ENCODE measurements at places on chromosomes 2 and 18.
A peak's percentile ranks its signal among the peaks of the same experiment; 100 is the strongest.

GRCh38 chr2:120103723-120104467 lies 91.0 kb downstream of the EPB41L5 start:
- no peak for DNase-seq

DNA sequence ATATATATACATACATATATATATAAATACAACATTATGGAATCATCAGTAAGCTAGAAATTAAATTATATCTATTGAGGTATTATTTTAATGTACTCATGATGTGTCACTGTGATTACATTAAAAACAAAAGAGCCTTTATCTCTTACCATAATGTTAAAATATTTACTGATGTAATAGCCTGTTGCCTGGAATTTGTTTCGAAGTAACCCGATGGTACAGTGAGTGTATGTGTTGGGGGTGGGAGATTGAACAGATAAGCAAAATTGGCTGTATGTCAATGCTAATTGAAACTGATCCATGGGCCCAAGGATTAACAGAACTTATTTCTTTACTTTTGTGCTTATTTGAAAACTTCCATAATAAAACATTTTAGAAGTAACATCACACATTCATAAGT lies 1473.2 kb downstream of the LRP1B start:
- no peak for DNase-seq

- DNase-seq = no peak
Observed at GRCh38 chr2:41101281-41101680, 649.4 kb upstream of the SLC8A1 start.

GRCh38 chr2:223486751-223487150 lies 115.4 kb downstream of the SCG2 start:
- DNase-seq = no peak

- DNase-seq = no peak
Observed at GRCh38 chr2:217225596-217225995, 365.7 kb upstream of the TNP1 start.

DNA sequence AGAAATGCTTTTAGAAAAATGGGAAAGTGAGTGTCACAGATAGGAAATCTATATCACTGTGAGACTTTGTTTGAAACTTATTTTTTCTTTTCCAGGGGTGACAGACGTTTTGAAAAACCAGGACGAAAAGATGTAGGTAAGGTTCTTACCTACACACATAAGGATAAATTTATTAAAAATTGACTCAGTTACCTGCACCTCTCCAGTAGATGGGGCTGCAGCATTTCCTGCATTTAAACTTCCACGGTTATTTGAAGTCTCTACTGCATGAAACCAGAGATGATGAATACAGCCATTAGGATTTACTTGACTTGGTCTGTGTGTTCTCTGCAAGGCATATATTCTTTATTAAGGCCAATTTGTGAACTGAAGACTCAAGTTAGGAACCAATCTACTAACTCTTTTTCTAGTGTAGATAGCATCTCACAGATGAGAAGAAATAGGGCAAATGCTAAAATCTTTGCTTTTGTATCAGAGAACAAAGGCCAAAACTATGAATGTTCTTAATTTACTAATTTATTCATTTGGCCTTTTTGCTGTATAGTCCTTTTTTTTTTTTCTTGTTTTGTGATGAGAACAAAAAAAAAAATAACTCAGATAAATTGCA lies 15.0 kb downstream of the KCNJ13 start:
- peak; percentile 22 for DNase-seq

- no peak for DNase-seq
Observed at GRCh38 chr2:175576875-175577274, 395.4 kb upstream of the ATP5MC3 start.

DNA sequence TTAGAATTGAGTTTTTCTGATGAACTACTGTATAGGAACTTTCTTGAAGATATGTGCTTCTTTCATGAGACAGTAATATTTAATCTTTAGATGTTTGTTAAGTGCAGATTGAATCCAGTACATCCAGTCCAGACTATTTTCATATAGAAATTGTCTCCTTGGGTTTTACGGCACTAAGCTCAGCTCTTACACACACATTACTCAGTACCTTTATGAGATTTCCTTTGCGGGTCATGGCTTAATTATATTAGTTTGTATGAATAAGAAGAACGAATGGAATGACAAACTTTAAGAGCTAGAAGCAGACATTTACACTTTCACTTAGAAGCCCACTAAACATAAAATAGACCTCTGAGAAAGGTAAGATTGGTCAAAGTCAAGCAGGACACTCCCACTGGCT lies 223.3 kb upstream of the THUMPD2 start:
- no peak for DNase-seq

DNA sequence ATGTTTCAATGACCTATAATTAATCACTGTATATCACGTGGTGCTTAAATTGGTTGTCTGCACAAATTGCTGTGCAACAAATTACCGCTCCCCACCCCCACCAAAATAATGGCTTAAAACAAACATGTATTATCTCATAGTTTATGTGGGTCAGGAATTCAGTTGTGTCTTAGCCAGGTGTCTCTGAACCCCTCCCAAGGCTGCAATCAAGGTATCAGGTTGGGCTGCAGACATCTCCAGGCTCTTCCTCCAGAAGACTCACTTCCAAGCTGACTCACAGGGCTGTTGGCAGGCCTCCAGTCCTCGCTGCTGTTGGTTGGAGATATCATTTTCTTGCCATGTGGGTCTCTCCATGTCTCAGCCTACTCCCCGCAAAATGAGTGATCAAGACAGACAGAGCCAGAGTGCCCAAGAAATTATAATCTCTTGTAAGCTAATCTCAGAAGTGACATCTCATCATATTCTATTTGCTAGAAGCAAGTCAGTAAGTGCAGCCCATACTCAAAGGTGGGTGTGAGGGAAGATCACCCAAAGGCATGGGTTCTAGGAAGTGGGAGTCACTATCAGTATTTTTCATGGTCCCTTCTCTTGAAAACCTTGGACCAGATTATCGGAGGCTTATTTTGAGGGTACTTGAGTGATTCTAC lies 38.4 kb downstream of the SPC25 start:
- no peak for DNase-seq

DNA sequence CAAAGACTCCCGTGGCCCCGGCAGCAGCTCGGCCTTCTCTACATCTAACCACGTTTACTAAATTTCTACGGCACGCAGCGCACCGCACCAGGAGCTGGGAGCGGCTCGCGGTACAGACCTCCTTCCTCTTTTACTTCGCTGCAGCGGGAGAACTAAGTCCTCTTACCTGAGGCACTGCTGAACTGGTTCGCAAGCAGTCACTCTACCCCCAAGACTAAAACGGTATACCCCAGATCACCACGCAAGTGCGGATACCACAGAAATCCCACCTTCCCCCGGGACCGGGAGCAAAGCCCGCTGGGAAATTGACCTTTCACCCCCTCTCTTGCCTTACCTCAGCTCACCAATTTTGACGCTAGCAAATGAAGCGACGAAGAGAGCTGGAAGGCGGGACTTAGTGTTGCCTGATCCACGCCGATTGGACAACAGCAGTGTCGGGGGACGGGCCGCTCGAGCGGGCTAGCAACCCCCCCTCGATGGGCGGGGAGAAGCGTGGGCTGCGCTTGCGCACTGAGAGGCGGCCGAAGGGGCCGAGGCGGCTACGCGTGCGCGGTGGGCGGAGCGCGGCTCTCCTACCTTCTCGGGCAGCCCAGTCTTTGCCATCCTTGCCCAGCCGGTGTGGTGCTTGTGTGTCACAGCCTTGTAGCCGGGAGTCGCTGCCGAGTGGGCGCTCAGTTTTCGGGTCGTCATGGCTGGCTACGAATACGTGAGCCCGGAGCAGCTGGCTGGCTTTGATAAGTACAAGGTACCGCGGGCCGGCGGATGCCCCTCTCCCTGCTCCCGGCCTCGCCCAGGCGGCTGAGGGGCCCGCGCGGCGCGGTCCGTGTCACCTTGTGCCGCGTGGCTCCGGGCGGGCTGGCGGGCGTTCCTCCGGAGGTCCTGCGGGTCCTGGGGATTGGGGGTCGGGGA lies at the start of gene SELENOI:
Gene SELENOI (plus strand): TSS at position 599 of the 909 bp plus-strand sequence. CDS start 90 bp downstream, at position 689.
- peak; percentile 98 for DNase-seq

DNA sequence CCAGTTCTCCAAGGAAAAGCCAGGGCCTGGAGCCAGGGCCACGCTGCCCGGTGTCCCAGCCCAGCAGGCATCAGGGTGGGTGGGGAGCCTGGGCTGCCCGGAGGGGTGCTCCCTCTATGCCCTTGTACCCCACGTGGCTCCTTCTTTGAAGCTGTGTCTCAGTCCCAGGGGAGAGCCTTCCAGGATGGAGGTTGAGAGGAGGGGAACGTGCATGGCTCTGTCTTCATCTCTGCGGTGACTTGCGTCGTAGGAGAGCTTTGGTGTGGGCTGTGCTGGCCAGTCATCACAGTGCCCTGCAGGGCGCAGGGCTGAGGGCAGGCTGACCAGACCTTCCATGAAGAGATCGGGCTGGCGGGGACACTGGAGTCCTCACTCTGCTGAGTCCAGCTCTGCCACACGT lies 197.2 kb downstream of the LDLRAD4 start:
- DNase-seq = no peak

- DNase-seq = no peak
Observed at GRCh38 chr2:85796341-85797262, 42.8 kb downstream of the ATOH8 start.

GRCh38 chr2:62200291-62200841 lies 4.5 kb downstream of the B3GNT2 start:
- DNase-seq = no peak

- DNase-seq = no peak
Observed at GRCh38 chr18:77320971-77321559, 71.4 kb downstream of the GALR1 start.

DNA sequence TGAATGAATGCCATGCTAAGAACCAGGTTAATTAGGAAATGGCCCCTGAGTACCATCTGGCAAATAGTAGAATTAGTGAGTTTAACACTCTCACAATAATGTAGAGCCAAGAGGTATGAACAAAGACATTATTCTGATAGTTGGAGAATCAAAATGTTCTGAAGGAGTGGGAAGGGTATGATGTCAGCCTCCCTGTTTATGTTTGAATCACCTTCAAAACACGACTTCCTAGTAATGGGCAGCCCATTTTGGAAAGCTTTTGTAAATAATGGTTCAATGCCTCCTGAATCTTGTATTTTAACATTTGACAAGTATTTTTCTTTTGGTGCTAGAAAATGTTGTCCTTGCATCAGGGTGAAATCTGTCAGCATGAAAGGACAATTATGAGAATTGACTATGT lies 108.3 kb downstream of the DSEL start:
- DNase-seq = no peak

GRCh38 chr18:9016633-9017166 lies 85.8 kb upstream of the NDUFV2 start:
- no peak for DNase-seq

DNA sequence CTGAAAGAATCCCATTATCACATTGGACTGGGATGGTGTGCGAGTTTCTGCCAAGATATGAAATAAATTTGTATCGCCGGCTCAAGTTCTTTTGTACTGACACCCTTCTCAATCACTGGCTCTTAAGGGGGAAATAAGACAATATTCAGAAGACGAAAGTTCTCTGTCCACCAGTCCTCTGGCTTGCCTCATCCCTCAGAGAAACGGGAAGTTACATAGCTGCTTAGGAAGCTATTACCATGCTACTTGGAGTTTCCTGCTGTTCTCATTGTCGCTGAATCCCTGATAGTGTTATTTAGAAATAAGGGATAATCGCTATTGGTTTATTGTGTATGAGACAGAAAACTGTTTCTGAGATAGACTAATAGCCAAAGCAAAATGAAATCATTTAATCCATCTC lies 205.0 kb upstream of the ZNF521 start:
- no peak for DNase-seq

- DNase-seq = no peak
Observed at GRCh38 chr2:113169586-113169985, 4.2 kb upstream of the PSD4 start.

GRCh38 chr2:60100034-60100433 lies 453.4 kb downstream of the BCL11A start:
- no peak for DNase-seq

DNA sequence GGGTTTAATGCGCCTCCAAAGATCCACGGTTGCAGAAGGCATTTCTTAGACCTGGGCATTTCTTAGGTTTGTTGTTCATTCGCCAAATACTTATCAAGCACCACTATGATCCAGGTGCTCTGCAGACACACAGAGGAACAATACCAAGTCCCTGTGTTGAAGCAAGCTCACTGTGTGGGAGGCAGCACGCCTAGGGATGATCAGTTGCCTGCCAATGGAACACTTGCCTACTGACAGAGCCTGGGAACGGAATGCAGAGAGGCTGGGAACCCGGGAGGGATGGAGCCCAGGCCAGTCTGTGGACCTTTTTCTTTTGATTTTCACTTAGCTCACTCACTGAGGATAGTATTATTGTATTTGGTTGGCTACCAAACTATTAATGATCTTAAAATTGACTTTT lies 1.9 kb upstream of the GRP start:
- no peak for DNase-seq

DNA sequence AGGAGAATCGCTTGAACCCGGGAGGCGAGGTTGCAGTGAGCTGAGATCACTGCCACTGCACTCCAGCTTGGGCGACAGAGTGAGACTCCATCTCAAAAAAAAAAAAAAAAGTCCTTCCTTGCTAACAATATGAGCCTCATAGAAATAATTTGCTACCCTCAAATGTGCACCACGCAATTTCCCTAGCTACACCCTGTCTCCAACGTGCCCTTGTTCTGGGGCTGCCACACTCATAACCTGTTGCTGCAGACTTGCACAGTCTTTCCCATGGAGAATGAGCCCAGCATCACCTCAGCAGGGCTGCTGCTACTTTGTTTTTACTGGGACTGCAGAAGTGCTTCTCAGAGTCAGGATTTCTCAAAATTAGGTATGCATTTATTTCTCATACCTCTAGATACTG lies 46.4 kb upstream of the ZNG1B start:
- no peak for DNase-seq

- DNase-seq = no peak
Observed at GRCh38 chr2:97911922-97912575, 83.7 kb downstream of the TMEM131 start.

DNA sequence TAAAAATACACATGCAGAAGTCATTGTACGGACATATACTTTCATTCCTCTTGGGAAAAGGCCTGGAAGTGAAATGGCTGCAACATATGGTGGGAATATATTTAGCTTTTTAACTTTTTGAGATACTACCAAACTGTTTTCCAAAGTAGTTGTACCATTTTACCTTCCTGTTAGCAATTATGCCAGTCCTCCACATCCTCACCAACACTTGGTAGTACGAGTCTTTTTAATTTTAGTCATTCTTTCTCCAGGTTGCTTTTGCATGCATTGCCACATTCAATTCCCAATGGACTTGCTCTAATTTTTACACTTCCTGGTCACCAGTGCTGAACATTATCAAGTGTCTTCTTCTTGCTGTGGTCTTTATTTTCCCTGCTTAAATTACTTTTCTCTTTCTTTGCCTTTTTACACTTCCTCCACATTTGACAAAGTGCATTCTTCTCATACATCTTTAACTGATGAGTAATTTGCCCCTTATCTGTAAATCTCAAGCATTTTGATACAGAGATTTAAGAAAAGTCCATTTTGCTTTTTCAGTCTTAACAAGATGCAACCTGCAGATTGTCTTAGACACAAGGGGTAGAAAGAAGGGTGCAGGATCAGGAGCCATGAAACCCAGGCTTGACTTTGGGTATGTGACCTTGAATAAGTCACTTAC lies 14.5 kb downstream of the VIT start:
- no peak for DNase-seq

- no peak for DNase-seq
Observed at GRCh38 chr2:176172895-176173566, 15.4 kb upstream of the HOXD1 start.
